ENCODE measurements at places on chromosomes 6 and 20.

DNA sequence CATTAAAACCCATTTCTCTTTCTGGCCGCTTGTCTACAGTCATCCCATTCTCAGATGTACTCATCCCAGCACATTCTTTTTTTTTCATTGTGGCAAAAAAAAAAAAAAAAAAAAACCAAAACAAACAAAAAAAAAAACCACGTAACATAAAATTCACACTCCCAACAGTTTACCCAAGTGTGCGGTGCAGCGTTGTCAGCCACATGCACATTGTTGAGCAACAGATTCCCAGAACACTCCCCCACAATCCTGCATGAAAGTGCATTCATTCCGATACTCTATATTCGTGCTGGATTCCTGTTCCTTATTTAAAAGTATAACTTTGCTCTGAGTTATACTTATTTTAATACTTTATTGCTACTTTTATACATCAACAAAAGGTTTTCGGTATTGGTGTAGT lies 96.0 kb downstream of the SASH1 start:
- DNase-seq: no peak

- DNase-seq: peak; percentile 62
These were observed 371.4 kb upstream of the ID4 start for GRCh38 chr6:19465760-19466159.

- DNase-seq: no peak
These were observed 35.3 kb downstream of the C6orf52 start for GRCh38 chr6:10658910-10659698.

DNA sequence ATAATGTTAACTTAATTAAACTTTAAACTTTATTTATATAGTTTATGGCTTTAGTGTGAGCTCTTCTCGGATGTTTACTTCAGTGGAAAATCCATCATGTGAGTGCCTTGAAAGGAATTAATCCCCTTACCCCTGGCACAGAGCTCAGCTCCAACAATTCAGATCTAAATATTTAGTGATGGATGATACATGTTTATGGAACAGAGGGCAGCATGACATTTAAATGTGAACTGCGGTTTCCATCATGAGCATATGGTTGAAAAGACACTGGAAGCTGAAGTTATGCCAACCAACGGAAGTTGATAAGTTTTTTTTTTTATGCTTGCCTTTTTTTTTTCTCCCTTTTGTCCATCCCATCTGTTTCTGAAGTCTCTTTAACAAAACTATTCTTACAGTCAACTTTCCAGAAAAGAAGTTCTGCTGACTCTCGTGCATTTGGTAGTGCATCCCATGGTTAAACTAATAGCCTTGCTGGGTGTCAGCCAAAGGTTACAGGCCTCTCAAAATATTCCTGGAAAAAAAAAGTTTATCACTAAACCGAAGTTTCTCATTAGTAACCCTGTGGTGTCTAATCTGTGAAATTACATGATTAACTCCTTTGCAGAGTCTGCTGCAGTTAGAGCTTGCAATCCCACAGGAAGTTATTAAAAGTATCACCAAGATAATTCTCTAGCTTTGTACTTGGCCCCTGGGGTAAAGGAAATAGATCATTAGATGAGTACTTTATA lies 243.9 kb upstream of the TCF21 start:
- DNase-seq: no peak

GRCh38 chr6:34834789-34835518 lies 43.1 kb downstream of the BLTP3A start:
- no peak for DNase-seq

DNA sequence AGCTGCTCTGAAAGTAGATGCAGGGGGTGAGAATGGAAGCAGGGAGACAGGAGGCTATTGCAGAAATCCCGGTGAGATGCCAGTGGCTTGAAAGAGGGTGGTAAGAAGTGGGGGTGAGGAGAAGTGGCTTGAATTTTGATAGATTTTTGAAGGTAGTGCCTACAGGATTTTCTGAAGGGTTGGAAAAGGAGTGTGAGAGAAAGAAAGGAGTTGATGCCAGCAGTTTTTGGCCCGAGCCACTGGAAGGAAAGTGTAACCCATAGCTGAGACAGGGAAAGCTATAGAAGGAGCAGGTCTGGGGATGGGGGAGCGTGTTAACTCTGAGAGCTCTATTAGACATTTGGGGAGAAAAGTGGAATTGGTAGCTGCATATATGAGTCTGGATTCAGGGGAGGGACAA lies 9.7 kb downstream of the ARMC12 start:
- DNase-seq: no peak

GRCh38 chr6:154989448-154989847 lies 5.7 kb upstream of the TIAM2 start:
- DNase-seq: no peak

DNA sequence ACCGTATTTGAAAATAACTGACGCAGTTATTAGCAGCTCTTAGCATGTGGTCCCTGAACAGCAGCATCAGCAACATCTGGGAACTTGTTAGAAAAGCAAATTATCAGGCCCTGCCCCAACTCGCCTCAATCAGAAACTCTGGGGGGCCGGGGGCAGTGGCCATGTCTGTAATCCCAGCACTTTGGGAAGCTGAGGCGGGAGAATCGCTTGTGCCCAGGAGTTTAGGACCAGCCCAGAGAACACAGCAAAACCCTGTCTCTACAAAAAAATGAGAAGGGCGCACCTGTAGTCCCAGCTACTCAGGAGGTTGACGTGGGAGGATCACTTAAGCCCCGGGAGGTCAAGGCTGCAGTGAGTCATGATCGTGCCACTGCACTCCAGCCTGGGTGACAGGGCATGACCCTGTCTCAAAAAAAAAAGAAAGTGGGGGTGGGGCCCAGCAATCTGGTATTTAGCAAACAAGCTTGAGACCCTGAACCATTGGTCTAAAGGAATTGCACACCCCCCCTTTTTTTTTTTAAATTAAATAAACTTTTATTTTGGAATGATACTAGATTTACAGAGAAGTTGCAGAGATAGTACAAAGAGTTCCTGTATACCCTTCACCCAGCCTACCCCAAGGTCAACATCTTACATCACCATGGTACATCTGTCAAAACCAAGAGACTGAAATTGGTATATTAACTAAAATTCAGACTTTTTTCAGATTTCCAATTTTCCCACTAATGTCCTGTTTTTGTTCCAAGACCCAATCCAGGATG lies 6.7 kb downstream of the SRXN1 start:
- no peak for DNase-seq

DNA sequence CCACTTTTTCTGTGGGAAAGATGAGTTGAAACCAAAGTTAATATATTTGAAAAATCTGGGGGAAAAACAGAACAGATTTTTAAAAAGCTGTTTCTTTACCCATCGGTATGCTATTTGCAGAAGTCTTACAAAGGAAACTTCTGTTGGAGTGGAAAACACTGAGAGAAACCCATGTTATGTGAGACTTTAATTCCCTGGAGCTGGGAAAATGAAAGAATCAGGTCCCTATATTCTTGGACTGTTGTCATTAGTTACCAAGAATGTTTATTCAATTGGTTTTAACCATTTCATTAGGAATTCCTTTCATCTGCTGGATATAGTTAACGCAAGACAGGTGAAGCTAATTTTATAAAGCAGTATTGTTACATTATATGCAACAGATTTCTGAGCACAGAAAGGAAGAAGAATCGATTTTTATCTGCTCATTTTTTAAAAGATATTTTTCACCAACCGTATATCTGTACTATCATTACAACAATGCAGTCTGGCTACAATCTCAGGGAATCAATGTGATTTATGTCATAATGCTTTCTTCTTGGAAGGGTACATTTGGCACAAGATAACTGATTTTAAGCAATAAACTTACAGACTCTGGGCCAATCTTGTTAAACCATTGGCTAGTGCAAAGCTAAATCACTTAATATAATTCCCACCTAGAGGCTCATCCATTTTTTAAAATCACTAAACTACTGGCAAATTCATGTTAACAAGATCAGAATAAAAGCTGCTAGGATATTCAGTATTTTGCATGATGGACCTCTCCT lies 170.0 kb downstream of the MOXD1 start:
- no peak for DNase-seq
